Adrenal gland (tissue), 19 donors: ENCODE measurements at places on chromosomes 7 and 10. TPM values are rescaled to one million over a fixed set of nuclear protein-coding genes. Genes with fewer than 3 reads are reported as not detected.

Gene MAGI2
- total RNA-seq = 15.6 TPM

Gene ANXA8
- total RNA-seq = 1.9 TPM

DNA sequence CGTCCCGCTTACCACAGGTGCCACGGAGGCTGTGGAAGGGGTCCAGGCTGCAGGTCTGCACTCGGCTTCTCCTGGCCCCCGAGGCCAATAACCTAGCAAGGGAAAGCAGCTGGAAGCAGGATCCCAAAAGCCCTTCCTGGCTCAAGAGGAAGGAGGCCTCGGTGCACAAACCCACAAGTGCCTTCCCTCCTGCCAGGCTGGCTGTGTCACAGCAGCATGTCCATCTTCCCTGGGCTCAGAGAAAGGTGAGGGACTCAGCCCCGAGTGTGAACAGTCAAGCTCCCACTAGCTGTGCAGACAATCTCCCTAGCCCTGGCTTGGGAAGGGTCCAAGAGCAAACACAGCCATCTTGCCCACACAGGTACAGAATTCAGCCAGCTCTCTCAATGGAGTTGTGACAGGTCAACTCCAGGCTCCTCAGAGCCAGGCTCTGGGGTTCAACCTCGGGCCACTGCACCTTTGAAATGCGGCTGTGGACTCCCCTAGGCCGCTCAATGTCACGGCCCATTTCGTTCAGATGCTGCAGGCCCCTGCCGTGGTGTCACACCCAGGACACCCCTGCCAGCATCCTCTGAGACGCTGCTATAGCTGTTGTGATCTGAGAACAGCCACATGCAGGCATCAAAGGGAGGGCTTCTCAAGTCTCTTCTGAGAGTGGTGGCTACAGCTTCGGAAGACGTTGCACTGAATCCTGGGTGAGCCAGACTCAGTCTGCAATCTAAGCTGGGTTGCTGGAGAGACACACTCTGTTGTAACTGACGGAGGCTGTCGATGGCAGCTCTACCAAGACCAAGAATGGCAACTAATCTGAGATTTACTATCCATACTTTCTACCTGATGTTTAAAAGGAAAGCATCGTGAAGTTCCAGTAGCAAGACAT lies 137.9 kb downstream of the DIP2C start:
- no peaks in the 10 kb centered on the region for H3K27me3 ChIP-seq
- H3K36me3 ChIP-seq = no peaks in the 10 kb centered on the region
- DNase-seq = no peak

DNA sequence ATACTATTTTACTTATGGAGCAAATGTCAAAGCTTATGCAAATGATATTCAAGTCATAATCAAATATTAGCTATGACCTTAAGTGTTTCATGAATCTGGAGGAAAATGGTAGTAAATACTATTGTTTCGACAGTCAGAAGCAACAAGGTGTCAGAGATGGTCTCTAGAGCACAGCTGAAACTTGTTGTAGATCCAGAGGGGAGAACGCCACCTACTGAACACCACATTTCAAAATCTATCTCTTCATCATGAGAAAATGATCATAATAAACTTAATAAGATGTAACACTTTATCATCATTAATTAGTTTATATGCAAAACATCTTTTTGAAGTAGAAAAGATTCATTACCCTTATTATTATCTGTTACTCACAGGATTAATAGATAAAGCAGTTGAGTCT lies 418.7 kb downstream of the GATA3 start:
- no peak for DNase-seq
- H3K27me3 ChIP-seq = no peaks in the 10 kb centered on the region
- H3K27ac ChIP-seq = no peak overlapping the region
- no peak overlapping the region for H3K4me3 ChIP-seq
- H3K36me3 ChIP-seq = no peaks in the 10 kb centered on the region

DNA sequence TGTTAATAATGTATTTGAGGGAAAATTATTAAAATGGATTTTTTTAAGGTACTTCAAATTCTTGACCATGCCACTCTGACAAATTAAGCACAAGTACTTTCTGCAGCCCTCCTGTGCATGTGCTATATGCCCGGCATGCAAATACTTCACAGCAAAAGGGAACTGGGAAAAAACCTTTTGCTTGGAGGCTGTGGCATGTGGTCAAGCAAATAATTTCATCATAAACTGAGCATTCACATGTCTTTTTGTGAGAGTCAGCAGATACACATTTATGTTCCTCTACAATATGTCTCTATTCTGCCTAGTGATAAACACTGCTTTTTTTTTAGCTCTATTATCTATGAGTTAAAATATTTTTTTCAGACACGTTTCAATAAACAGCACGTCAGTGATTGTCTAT lies 53.7 kb upstream of the SEMA3A start:
- DNase-seq = peak; percentile 9
- no peaks in the 10 kb centered on the region for H3K4me1 ChIP-seq
- no peaks in the 10 kb centered on the region for H3K36me3 ChIP-seq
- H3K4me3 ChIP-seq = no peak overlapping the region
- H3K27me3 ChIP-seq = no peaks in the 10 kb centered on the region
- no peak overlapping the region for H3K27ac ChIP-seq

GRCh38 chr10:112649006-112649821 lies 202.2 kb downstream of the VTI1A start:
- no peaks in the 10 kb centered on the region for H3K36me3 ChIP-seq
- no peak overlapping the region for H3K4me3 ChIP-seq

GRCh38 chr10:132637477-132638129 lies 100.0 kb downstream of the INPP5A start:
- peaks cover 28% of the 10 kb centered on the region for H3K4me1 ChIP-seq
- H3K27ac ChIP-seq = no peak overlapping the region
- H3K36me3 ChIP-seq = no peaks in the 10 kb centered on the region
- peak; percentile 22 for DNase-seq
- no peak overlapping the region for H3K4me3 ChIP-seq
